Mesenchymal stem cell (in vitro differentiated cells and primary cell): ENCODE measurements at places on chromosomes 2 and 18.
A peak's percentile ranks its signal among the peaks of the same experiment; 100 is the strongest.

GRCh38 chr2:100244881-100245605 lies 77.3 kb downstream of the LONRF2 start:
- DNase-seq: no peak

- peak; percentile 54 for DNase-seq
Observed at GRCh38 chr18:57748770-57749603, 54.1 kb downstream of the ATP8B1 start.

- DNase-seq: no peak
Observed at GRCh38 chr2:65153515-65153914, 23.6 kb upstream of the RAB1A start.

DNA sequence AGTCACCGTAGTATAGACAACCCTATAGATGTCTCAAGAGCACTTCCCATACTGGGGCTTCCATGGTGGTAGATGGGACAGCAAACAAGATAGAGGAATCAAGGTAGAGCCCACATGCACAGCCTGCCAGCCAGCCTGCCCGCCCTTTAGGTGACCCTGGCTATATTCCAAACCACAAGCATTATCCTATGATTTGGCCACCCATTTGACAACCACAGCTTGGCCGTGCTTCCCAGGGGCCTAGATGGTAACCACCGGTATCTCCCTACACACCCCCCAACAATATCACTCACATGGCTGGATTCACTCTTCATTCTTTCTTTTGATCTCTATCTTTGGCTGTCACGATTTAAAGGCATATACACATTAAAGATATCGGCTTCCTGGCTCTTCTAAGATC lies 85.3 kb downstream of the CDK15 start:
- no peak for DNase-seq

DNA sequence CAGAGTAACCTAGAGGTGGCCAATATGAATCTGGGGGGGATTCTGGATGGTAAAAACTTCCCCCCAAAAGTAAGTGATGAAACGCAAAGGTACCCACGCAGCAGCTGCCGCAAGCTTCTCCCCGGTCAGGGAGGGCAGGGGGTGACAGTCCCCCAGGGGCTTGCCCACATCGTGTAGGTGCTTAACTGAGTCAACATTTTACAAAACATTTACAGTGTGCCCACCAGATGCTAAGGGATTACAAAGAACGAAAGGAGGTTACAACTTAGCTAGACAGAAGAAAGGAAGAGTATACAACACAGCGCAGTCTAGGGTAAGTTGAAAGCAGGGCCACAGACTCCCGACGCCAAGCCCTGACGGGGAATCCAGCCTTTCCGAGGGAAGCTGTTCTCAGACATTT lies 45.6 kb downstream of the LPIN2 start:
- no peak for DNase-seq

DNA sequence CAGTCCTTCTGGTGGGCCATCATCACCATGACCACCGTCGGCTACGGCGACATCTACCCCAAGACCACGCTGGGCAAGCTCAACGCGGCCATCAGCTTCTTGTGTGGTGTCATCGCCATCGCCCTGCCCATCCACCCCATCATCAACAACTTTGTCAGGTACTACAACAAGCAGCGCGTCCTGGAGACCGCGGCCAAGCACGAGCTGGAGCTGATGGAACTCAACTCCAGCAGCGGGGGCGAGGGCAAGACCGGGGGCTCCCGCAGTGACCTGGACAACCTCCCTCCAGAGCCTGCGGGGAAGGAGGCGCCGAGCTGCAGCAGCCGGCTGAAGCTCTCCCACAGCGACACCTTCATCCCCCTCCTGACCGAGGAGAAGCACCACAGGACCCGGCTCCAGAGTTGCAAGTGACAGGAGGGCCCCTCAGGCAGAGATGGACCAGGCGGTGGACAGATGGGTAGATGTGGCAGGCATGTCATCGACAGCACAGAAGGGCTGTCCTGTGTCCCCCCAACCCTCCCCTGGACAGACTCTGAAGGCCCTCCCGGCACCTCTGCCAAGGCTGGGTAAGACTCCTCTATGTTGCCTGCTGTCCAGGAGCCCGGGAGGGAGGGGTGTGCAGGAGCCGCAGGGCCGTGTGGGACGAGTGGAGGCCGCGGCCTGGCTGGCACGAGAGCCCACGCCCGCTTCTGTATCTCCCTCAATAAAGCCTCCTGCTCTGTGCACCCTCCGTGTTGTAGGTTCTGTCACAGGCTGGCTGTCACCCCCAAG lies 2.0 kb downstream of the KCNF1 start:
- DNase-seq: no peak

DNA sequence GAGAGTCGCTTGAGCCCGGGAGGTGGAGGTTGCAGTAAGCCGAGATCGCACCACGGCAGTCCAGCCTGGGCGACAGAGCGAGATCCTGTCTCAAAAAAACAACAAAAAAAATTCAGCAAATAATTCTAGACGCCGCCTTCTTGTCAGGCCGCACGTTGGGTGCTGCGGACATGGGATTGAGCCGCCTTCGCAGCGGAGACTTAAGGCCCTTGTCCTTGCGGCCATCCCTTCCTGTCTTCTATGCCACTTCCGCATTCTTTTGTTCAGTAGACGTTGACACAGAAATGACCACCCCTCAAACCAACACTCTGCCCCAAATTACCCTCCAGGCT lies 15.8 kb downstream of the PTPN18 start:
- DNase-seq: no peak

GRCh38 chr18:56492136-56492535 lies 146.3 kb downstream of the TXNL1 start:
- no peak for DNase-seq

DNA sequence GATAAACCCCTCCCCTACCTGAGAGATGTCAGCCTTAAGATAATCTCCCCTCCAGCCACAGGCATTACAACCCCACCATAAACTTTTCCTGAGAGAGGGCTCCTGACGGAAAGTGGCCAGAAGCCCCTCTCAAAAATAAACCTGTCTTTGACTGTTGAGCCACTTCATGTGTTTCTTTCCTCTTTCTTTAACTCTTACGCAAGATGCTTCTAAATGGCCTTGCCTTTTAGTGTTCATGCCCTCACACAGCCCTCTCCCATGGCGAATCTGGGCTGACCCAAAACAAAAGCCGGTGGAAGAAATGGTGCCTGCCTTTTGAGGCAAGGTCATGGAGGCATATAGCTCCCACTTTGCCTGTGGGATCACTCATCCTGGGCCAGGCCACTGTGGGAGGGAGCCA lies 54.4 kb downstream of the NAPG start:
- no peak for DNase-seq

DNA sequence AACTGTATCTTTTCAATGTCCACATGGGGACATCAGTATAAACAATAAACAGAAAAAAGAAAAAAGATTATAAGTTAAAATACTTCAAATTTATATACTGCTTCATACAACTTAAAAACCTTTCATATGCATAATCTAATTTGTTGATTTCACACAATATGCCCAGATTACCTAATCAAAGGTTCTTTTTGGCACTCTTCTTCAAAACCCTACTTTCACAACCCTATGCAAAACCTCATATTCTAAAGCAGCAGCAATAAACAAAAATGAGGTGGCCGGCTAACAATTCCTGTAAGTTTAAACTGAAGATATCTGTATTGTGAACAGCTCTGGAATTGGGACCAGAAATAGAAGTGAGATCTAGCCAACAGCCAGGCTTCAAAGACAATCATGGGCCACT lies 28.6 kb downstream of the STK17B start:
- peak; percentile 33 for DNase-seq

- no peak for DNase-seq
Observed at GRCh38 chr18:10114717-10115463, 201.1 kb downstream of the VAPA start.

- peak; percentile 89 for DNase-seq
Observed at GRCh38 chr2:108583903-108584520, 49.7 kb downstream of the LIMS1 start.

GRCh38 chr2:111918383-111918806 lies 20.0 kb downstream of the MERTK start:
- DNase-seq: no peak

GRCh38 chr2:225597911-225598310 lies 198.4 kb downstream of the NYAP2 start:
- peak; percentile 11 for DNase-seq

DNA sequence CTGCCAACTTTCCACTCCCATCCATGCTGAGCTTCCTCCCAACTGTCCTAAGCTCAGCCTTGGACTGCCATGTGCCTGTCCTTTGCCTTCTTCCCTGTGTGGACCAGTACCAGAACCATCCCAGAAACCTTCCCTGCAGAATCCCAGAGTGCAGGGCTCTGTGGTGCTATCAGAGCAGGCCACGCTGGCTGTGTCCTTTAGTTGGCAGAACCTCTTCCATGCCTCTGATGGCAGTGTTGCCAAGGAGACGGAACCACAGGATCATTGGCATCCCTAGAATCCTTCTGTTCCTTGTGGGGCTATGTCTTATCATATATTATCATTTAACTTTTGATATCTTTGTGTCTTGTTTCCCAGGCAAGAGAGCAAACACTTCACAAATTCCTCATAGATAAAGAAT lies 73.0 kb upstream of the NOSTRIN start:
- no peak for DNase-seq

GRCh38 chr2:73408198-73408597 lies 22.6 kb downstream of the ALMS1 start:
- DNase-seq: no peak

- DNase-seq: no peak
Observed at GRCh38 chr18:78796693-78797455, 182.7 kb upstream of the SALL3 start.

- no peak for DNase-seq
Observed at GRCh38 chr2:225413786-225414185, 14.3 kb downstream of the NYAP2 start.
